Kidney (tissue), 22 donors: ENCODE measurements at places on chromosomes 11 and 22. TPM values are rescaled to one million over a fixed set of nuclear protein-coding genes. Genes with fewer than 3 reads are reported as not detected.

Gene PPFIBP2
- total RNA-seq = 31.6 TPM

Gene WNT7B
- 1.6 TPM for total RNA-seq

Gene FERMT3
- 36.3 TPM for total RNA-seq

Gene HNRNPUL2
- 49.0 TPM for total RNA-seq

Gene DERL3
- 24.7 TPM for total RNA-seq

Gene ZBTB16
- 126 TPM for total RNA-seq

Gene KDM4D
- total RNA-seq = 0.94 TPM

Gene SLC22A12
- 5.3 TPM for total RNA-seq

Gene C11orf91
- total RNA-seq = not detected

Gene CEP126
- 5.3 TPM for total RNA-seq

Gene RIC3
- total RNA-seq = 30.7 TPM

- no peak for DNase-seq
- peak overlapping the region; percentile 33 for H3K27ac ChIP-seq
- no peaks in the 10 kb centered on the region for H3K36me3 ChIP-seq
- H3K4me1 ChIP-seq = peaks cover 5% of the 10 kb centered on the region
- no peaks in the 10 kb centered on the region for H3K27me3 ChIP-seq
- no peak overlapping the region for H3K4me3 ChIP-seq
These were observed 54.5 kb downstream of the PACS1 start for GRCh38 chr11:66124564-66124963.

DNA sequence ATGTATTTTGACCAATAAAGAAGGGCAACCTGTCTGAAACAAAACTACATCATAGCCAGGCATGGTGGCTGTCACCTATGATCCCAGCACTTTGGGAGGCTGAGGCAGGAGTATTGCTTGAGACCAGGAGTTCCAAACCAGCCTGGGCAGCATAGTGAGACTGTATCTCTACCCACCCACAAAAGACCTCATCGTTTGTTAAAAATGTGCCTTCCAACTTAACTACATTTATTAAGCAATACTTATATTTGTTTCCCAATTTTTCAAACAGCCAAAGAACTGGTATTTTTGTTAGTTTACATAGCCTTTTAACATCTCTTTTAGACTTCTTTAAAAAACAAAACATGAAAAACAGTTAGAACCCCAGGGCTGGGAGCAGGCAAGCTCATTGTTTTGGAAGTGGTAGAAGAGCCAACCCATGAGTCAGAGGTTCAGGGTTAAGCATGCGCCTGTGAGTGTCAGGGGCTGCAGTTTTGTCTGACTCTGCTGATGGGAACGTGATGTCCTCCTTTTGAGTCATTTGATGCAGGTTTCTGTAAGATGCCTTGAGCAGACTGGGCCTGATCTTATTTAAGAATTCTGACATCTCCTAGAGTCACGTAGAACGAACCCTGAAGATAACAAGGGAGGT is 53.9 kb upstream of the CRTAM start:
- no peak overlapping the region for H3K27ac ChIP-seq
- no peak for DNase-seq
- H3K4me1 ChIP-seq = no peaks in the 10 kb centered on the region
- no peak overlapping the region for H3K4me3 ChIP-seq

- no peak overlapping the region for H3K4me3 ChIP-seq
- no peaks in the 10 kb centered on the region for H3K27me3 ChIP-seq
- no peaks in the 10 kb centered on the region for H3K4me1 ChIP-seq
- no peaks in the 10 kb centered on the region for H3K36me3 ChIP-seq
- DNase-seq = no peak
These were observed 38.1 kb downstream of the DIXDC1 start for GRCh38 chr11:111975076-111975806.

DNA sequence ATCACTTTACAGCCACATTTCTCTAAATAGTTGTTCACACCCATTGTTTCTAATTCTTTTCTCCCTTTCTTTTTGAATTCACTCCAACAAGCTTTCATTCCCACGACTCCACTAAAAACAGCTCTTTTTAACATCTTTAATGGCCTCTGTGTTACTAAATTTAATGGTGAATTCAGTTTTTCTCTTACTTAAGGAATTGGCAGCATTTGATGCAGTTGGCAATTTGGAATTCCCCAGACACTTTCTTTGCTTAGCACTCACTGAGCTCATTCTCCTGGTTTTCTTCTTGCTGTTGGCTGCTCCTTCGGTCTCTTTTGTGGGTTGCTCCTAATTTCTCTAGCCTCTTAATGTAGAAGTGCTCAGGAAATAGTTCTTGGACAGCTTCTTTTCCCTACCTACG is 40.5 kb upstream of the OR9Q1 start:
- H3K27me3 ChIP-seq = no peaks in the 10 kb centered on the region
- H3K4me3 ChIP-seq = no peak overlapping the region
- DNase-seq = no peak
- H3K4me1 ChIP-seq = no peaks in the 10 kb centered on the region
- no peaks in the 10 kb centered on the region for H3K36me3 ChIP-seq

DNA sequence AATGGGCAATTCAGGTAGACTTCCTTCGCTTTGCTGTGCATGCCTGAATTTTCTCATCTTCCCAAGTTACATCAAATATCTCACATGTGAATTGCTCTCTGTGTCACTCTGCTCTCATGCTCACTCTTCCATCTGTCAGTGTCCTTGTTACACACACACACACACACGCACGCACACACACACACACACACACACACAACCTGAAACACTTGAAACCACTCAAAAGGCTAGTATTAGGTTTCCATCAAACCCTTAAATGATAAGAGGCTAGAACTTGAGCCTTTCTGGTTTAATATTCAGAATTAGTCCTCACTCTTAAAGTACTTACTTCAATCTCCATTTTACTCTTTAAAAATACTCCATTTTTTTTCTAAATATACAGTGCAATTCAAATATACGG is 282.4 kb downstream of the C11orf87 start:
- H3K27ac ChIP-seq = no peak overlapping the region
- no peak for DNase-seq
- H3K4me3 ChIP-seq = no peak overlapping the region
- no peaks in the 10 kb centered on the region for H3K27me3 ChIP-seq
- no peaks in the 10 kb centered on the region for H3K36me3 ChIP-seq

DNA sequence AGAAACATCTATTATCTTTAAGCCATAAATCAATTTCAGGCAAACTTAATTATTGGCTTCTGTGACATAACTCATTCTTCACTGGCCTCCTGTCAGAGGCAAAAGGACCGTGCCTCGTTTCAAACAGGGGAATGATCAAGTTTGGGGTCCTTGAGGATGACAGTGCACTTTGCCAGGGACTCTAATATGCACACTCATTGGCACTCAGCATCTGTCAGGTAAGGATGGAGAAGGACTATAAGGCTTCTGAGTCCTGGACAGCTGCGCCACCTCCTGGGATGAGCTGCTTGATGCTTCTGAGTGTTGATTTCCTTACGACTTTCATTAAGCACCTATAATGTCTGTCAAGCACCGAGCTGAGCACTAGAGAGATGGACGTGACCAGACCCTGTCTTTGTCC is 20.2 kb downstream of the BPIFC start:
- no peak for DNase-seq
- no peak overlapping the region for H3K4me3 ChIP-seq
- no peak overlapping the region for H3K27ac ChIP-seq

DNA sequence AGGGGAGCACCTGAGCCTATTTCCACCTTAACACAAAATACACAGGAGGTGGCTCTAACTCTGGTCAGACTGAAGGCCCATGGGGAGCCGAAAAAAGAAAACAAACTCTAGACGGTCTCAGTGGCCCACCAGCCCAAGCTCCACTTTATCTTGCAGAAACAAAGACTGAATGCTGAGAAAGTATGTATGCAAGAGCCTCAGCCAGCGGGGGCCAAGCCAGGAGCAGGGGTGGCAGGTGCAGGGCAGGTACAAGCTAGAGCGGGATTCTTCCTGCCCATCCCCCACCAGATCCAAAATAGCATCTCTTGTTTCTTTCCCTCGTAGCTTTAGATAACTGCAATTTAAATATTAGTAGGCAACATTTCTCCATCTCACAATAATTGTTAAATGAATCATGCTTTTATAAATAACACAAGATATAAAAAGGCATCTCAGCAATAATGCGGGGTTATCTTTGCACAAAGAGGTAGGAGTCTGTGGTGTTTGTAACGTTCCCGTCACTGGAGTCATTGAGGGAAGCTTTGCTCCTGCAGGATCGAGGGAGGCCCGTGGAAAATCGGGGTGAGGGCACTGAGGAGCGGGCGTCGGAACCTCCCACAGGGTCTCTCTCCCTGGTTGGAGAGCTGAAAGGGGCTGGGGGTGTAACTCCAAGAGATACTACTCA is 418.0 kb downstream of the SHANK2 start:
- H3K27me3 ChIP-seq = no peaks in the 10 kb centered on the region
- no peaks in the 10 kb centered on the region for H3K36me3 ChIP-seq
- H3K27ac ChIP-seq = no peak overlapping the region
- no peak overlapping the region for H3K4me3 ChIP-seq

DNA sequence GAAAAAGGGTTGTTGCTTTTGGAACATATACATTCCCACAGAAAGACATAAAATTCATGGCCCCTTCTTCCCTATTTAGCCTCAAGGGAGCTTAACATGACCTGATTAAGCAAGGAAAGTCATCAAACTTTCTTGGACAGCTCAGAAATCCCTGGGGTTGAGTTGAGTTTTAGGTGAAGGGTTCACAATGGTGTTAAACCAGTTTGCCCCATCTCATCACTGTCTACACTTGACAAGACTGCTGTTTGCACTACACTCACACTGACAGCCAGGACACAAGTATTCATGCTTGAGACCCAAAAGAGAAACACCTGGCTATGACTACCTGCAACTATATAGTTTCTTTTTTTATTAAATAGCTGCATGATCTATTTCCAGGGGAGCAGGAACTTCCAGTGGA is 209.8 kb upstream of the TMEM45B start:
- no peak overlapping the region for H3K27ac ChIP-seq
- no peak for DNase-seq
- H3K4me3 ChIP-seq = no peak overlapping the region
- H3K27me3 ChIP-seq = no peaks in the 10 kb centered on the region

- DNase-seq = no peak
- H3K27ac ChIP-seq = no peak overlapping the region
- H3K4me3 ChIP-seq = no peak overlapping the region
- no peaks in the 10 kb centered on the region for H3K4me1 ChIP-seq
- no peaks in the 10 kb centered on the region for H3K36me3 ChIP-seq
These were observed 94.5 kb downstream of the FDX1 start for GRCh38 chr11:110524238-110524637.

- H3K4me3 ChIP-seq = no peak overlapping the region
- H3K36me3 ChIP-seq = no peaks in the 10 kb centered on the region
- H3K4me1 ChIP-seq = no peaks in the 10 kb centered on the region
These were observed 98.6 kb downstream of the TENM4 start for GRCh38 chr11:79342236-79342635.

DNA sequence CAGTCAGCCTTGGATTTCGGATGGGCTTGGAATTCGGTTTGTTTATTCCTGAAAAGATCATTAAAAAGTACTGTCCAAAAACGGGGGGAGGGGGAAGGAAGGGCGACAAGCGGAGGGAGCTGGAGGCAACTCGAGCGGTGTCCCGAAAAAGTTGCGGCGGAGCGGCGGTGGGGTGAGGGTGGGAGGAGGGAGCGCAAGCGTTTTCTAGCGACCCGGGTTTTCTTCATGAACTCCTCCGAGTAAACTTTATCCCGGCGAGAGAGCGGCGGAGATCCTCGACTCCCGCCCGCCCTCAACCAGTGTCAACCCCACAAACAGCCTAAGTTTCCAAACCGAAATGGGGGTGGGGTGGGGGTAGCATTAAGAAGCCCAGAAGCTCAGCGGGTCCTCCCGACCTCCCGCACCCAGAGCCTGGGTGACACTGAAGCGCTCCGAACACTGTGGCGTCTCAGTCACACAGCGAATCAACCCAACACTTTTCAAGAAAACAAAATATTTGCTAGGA is 133.0 kb upstream of the C11orf58 start:
- no peaks in the 10 kb centered on the region for H3K4me1 ChIP-seq
- peak overlapping the region; percentile 92 for H3K4me3 ChIP-seq
- DNase-seq = peak; percentile 76
- H3K27me3 ChIP-seq = peaks cover 15% of the 10 kb centered on the region
- H3K27ac ChIP-seq = peak overlapping the region; percentile 95
- H3K36me3 ChIP-seq = no peaks in the 10 kb centered on the region

DNA sequence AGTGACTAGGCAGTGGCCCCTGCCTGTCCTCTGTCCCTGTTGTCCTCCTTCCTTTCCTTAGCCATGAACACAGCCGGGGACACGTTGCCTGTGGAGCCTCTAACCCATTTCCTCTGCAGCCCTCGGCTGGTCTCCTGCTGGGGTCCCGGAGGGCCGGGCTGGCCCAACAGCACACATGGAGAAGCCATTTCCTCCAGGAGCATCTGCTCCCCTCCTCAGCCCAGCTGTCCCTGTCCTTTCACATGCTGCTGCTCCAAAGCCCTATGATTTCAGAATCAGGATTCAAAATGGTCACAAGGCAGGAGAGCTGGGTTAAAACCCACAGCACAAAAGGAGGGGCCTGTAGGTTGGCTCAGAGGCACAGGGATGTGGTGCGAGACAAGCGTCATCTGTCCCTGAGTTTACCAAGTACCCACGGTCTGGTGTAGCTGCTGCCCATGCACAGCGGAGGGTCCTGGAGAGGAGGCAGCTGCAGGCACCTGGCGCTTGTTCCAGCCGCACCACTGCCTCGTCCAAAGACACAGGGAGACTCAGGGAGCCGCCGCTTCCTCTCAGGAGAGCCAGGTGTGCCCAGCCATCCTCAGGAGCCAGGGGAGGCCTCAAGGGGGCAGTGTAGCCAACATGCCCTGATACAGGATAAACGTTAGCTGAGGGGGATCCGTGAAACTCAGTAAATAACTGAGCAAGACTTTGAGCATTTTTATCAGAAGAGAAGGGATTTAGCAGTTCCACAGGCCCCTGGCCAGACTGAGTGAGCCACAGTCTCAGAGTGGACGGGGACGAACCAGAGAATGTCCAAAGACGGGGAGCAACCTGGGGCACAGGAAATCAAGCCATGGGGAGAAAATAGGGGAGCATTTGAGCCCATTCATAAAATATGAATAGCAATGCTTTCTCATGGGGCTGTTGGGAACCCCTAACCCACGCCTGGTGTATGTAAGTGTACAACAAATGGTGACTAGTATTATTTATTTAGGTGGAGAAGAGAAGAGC is 3.9 kb upstream of the VSIG10L2 start:
- H3K36me3 ChIP-seq = no peaks in the 10 kb centered on the region
- no peaks in the 10 kb centered on the region for H3K27me3 ChIP-seq
- no peak for DNase-seq
- no peak overlapping the region for H3K4me3 ChIP-seq
- H3K27ac ChIP-seq = no peak overlapping the region

DNA sequence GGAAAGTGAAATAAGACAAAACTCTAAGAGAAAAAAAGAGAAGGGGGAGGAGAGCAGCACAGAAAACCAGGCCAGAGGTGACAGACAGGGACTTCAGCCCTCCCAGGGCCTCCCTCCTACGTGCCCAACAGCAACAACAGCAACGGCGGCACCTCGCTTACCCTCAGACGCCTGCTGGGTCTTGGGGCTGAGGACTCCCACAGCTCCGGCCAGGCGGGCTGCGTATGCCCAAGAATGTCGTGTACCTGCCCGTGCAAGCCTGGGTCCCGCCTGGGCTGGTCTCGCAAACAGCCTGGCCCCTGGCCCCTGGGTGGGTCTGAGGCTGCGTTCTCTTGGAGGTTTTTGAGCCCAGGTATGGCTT is 30.5 kb downstream of the ARAP1 start:
- H3K36me3 ChIP-seq = no peaks in the 10 kb centered on the region
- DNase-seq = peak; percentile 85
- H3K27me3 ChIP-seq = no peaks in the 10 kb centered on the region
- H3K27ac ChIP-seq = peak overlapping the region; percentile 93
- H3K4me1 ChIP-seq = peaks cover 4% of the 10 kb centered on the region

- H3K4me3 ChIP-seq = no peak overlapping the region
- no peaks in the 10 kb centered on the region for H3K36me3 ChIP-seq
- H3K4me1 ChIP-seq = no peaks in the 10 kb centered on the region
- H3K27ac ChIP-seq = no peak overlapping the region
- DNase-seq = no peak
These were observed 107.2 kb downstream of the SCN3B start for GRCh38 chr11:123547180-123547579.
